ENCODE measurements at places on chromosomes 3 and 15.

DNA sequence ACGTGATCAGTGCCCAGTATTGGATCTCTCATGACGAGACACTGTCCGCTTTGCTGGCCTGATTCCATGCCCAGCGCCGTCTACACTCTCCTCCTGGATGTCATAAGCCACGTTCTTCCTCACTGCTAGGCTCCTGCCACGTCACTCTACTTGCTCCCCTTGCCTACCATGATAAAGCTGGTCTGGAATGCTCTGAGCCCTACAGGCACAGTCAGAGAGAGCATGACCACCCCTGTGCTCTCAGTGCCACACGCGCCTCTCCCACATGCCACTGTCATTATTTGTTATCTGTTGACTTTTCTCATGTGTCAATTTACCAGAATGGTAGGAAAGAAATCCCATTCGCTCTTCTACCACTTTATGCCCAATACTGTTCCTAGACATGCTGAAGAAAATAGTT, 148.6 kb downstream of the ANO10 start:
- DNase-seq = no peak

DNA sequence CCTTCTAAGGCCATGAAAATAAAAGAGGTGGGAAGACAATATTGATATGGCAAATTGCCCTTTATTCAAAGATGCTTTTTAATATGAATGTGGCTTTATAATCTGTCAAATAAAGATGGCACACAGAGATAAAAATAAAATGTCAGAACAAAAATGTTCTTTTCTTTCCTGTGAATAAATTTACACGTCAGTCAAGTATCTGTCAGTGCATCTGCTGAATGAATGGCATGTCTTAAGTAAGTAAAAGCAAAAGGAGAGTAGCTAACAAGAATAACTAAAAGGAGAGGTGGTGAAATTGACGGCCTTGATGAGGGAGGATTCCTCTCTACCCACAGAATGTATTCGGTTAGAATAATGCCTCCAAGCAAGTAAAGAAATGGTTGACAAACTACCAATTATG, 1021.7 kb upstream of the GBE1 start:
- DNase-seq = no peak

- no peak for DNase-seq
Measured at GRCh38 chr15:56261854-56262509, 18.3 kb upstream of the RFX7 start.

GRCh38 chr3:128237348-128238183, 84.3 kb downstream of the EEFSEC start:
- no peak for DNase-seq

DNA sequence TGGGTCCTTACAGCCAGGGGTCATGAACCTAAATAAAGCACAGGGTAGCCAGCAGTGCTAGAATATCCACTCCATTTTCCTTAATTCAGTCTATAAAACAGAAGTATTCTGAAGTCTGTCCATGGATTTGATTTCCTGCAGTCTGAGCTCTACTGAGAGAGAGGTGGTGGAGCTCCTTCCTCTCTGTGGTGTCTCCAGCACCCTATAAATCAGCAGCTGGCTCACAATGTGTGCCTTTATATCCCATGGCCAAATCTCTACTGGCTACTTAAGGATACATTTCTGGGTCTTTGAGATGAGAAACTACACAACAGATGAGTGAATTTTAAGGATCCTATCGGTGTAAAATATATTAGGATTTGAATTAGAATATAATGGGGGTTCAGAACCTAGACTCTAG, 339.9 kb upstream of the RBMS3 start:
- DNase-seq = no peak

GRCh38 chr3:133901083-133901482, 5.4 kb upstream of the RAB6B start:
- no peak for DNase-seq

DNA sequence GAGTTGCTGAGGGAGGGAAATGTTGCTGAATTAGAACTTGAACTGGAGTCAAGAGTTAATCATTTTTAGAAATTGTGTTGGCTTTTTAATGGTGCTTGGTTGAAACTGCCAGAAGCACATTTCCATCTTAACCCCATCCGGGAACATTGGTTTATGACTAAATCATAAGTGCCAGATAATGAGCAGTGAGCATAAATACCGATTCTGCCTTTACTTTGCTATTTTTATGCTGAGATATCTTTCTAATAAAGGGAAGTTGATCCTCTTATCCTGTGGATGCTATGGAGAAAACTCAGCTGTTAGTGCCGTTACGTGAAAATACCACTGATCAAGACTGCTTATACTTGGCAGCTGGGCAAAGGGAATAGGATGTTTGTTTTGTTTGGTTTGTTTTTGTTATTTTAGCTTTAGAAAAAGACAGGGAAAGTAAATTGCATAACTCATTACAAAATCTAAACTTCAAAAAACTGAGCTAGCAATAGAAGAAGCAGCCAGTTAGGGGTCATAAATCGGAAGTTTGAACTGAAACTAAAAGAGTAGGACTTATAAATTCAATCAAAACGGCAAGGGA, 813.1 kb downstream of the NAALADL2 start:
- DNase-seq = no peak

DNA sequence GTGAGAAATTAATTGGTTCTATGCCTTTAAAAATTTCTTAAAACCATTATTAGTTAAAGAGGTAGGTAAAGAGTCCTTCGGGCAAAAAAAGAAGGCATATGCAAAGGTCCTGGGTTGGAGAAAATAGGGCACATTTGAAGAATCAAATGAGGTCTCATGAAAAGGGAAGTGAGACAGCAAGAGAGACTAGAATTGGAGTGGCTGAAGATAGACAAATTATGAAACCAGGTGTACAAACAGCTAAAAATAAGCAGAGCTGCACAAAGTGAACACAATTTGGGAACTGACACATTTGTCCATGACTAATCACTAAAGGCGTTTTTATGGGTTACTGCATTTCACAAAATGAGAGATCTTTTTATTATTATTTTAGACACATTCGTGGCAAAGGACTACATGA, 581.2 kb downstream of the PYDC2 start:
- DNase-seq = no peak

DNA sequence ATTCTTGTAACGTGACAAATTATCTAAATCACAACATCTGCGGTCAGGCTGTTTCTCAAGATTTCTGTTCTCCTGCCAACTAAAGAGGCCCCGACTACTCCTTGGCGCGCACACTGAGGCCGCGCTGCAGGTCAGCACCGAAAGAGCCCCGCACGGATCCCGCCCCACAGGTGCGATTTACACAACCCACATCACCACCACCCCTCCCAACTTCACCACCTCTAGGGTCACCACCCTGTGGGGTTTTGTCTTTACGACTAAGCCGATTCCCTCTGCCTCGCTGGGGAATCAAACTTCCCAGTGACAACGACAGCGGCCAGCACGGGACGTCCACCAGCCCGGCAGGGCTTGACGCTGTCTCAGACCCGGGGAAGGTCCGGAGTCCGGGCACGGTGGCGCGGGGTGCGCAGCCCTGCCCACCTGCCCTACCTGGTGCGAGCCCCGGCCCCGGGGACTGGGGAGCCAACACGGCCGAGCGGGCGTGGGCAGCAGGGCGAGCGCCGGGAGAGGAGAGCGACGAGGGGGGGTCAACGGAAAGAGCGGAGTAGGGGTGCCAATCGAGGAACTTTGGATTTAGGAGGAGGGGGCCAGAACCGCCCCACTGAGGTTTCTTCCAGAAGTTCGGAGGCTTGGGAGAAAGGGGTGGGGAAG, 764 bp downstream of the UACA start:
- peak; percentile 61 for DNase-seq

- no peak for DNase-seq
Measured at GRCh38 chr15:46946953-46947352, 770.4 kb upstream of the SEMA6D start.

DNA sequence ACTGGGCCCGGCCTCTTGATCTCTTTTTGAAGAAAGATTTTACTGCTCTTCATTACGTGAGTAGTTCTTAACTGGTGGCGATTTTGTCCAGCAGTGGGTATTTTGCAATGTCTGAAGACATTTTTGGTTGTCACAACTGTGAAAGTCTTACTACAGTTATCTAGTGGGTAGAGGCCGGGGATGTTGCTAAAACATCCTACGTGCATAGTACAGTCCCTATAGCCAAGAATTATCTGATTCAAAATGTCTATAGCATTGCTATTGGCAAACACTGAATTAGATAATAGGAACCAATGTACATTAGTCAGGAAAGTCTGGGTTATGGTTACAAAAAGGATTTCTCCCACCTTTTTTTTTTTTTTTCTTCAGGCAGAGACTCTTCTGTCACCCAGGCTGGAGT, 38.1 kb downstream of the FOXL2 start:
- DNase-seq = no peak

DNA sequence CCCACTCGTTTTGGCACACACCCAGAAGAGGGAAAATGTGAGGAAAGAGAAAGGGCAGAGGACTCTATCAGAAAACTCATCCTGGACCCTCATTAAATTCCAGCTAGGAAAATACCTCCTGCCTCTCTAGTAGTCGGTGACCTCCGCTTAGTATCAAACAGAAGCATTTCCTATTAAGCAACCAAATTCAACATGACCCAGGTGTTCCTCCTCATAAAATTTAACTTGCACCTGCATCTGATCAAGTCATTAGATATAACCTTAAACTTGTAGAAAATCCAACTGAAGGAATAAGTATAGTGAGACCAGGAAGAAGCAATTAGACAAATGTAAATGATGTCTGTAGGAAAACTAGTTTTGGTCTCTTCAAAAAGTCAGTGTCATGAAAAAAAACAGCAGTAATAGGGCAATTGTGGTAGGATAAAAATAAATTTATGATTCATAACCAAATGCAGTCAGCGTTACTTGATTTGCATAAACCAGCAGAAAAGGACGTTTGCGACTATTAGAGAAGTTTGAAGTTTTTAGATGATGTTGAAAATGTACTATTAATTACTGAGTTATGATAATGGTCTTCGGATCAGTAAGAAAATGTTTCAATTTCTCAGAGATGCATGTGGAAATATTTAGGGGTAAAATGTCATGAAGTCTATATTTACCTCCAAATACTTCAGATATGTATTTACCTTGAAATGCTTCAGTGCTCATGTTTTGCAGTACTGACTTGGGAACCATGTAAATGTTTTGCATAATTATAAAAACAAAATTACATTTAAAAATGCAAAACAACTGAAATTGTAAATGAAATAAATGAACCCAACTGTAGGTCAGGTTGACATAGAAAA, 44.6 kb downstream of the LDHAL6B start:
- no peak for DNase-seq

DNA sequence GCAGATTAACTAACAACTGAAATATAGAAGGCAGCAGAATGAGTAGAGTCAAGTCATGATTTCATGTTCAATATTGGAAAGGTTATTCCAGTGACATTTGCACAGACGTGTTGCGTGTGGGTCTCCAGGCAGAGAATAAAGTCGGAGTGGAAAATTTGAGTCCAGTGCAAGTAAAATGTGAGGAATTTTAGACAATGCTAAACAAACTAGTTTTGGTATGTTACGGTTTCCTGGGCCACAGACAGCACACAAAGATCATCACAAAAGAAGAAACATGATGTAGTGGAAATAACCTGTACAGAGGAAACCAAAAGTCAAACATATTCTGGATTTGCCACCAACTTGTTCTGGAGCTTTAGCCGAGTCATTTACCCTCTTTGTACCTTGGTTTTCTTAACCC, 367 bp downstream of the OR4F6 start:
- DNase-seq = no peak

- DNase-seq = no peak
Measured at GRCh38 chr3:147958754-147959153, 549.6 kb downstream of the ZIC1 start.

GRCh38 chr3:113354307-113354706, 87.0 kb downstream of the CFAP44 start:
- no peak for DNase-seq

- DNase-seq = peak; percentile 57
Measured at GRCh38 chr15:33021806-33022389, 172.6 kb downstream of the FMN1 start.

GRCh38 chr3:160400030-160400701, 716 bp downstream of the SMC4 start:
- peak; percentile 57 for DNase-seq

DNA sequence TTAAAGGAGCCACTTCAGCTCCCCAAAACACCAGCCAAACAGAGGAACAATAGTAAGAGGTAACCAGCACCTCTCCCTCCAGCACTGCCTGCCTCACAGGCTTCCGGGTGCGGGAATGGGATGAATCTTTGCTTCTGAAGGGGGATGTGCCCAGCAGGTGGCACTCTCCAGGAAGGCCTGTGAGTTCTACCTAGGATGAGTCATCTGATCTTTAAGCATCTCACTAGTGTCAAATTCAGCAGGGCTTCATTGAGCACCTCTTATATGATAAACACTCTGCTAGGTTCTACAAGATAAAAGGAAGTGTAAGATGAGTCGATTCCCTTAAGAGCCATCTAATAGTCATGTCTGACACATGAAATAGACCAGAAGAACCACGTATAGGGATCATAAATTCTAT, 237.4 kb upstream of the UMPS start:
- no peak for DNase-seq

DNA sequence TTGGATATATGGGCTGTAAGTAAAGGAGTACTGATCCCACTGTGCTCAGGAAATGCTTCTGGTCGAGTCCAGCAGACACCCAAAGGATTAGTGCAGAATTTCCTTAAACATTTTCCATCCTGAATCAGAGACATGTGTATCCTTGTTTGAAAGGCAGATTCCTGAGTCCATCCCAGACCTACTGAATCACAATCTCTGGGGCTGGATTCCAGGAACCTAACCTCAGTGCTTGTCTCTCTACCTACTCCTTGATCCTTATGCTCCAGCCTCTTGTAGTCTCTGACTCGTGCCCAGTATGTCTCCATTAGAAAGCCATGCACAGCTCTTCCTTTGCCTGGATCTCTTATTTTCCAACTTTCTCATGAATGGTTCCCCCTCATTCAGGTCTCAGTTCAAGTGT, 585.8 kb downstream of the NLGN1 start:
- DNase-seq = no peak

- DNase-seq = no peak
Measured at GRCh38 chr3:8420612-8421011, 81.0 kb upstream of the LMCD1 start.

DNA sequence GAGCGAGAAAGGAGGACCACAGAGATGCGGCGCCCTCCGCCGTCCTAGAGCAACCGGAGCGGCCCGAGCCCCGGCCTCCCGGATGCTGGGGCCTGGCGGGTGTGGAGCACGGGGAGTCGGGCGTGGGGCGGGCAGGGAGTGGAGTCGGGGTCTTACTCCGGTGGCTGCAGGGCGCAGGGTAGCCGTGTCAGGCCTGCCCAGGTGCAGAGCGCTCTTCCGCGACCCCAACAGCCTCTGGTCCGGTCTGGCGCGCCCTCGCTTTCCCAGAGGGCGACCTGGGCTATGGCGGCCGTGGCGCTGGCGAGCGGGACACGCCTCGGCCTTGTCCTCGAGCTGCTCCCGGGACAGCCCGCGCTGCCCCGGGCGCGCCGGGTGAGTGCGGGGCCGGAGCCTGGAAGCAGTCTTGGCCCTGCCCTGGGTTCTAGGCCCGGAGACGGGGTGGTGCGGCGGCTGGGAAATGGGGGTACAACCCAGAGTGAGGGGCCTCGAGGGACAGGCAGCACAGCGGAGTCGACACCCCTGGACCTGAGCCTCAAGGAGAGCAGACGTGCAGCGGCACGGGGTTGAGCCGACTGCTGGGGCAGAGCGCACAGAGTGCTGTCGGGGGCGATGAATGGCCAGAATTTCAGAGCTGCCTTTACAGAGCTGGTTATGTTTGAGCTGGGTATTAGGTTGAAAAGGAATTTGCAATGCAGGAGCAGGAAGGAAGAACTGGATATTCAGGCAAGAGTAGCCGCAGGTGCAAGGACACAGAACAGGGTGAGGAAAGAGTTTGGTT, at the start of gene ZNF662:
Gene ZNF662, plus strand, starts transcription at position 73 of the 778 bp plus-strand sequence. CDS start 1,973 bp downstream, outside the sequence.
- DNase-seq = no peak

Data from brain microvascular endothelial cell (primary cell).